ENCODE measurements at places on chromosomes 1 and 21.

GRCh38 chr1:157153746-157154145 is 15.6 kb upstream of the ETV3 start:
- no peak for DNase-seq

DNA sequence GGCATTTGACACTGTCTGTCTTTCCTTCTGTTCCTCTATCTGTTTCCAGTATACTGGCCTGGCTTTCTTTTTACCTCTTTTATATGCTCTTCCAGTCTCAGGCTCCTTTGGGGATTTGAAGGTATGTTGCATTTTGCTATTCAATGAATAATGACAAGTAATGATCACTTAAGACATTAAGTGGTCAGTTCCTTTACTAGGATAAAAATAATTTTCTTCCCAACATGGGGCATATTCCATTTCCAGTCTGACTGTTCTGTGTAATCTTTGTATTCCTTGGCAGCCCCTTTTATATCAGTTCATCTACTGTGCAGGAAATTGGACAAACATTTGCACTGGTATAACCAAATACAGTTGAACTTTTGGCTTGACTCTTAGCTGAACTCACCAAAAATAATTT is 15.6 kb downstream of the METTL18 start:
- DNase-seq = no peak

DNA sequence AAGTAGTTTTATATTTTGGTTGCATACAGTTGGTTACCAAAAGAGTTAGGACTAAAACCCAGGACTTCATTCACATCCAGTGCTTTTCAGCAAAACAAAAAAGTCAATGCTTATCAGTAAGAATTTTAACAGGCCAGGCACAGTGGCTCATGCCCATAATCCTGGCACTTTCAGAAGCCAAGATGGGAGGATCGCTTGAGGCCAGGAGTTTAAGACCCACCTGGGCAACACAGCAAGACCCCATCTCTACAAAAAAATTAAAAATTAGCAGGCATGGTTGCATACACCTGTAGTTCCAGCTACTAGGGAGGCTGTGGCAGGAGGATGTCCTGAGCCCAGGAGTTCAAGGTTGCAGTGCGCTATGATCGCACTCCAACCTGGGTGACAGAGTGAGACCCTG is 47.3 kb downstream of the AKT3 start:
- no peak for DNase-seq

DNA sequence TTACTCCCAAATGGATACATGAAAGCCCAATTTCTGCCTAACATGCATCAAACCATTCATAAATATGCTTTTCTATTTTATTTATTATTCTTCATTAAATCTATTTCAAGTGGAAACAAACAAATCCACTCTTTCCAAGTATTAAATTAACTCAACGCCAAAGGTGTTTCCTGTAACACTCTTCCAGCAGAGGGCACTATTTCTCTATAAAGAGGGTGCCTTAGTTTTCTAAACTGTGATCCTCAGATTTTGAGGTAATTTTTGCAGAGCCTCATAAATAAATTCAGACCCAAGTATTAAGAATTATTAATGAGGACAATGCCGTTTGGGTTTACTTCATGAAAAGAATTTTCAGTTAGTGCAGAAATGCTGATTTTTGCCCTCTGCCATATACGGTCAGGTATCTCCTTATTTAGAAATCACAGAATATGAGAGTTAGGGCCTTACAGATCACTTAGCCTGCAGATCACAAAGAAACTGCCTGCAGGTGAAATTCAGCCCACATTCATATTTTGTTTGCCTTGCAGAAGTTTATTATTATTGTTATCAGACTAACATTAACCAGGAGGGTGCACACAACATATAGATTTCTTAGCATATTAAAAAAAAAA is 40.1 kb upstream of the MYSM1 start:
- no peak for DNase-seq

- DNase-seq = no peak
Measured at GRCh38 chr1:30068787-30069472, 654.5 kb downstream of the MATN1 start.

DNA sequence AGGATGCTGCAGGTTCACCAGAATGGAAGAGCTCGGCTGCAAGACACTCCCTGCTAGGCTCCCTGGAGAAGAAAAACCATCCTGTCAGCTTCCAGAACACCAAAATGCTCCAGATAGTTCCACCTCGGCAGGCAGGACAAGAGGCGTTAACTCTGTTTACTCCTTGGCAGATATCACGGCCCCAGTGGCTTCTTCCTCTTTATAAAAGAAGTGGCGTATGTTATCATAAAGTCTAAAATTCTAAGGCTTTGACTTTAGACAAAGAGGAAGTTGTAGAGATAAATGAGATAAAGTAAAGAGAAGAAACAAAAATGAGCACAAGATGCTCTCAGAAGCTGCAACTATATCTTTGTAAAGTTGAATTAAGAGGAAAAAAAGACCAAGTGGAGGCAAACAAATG is 24.3 kb upstream of the MTF1 start:
- no peak for DNase-seq

DNA sequence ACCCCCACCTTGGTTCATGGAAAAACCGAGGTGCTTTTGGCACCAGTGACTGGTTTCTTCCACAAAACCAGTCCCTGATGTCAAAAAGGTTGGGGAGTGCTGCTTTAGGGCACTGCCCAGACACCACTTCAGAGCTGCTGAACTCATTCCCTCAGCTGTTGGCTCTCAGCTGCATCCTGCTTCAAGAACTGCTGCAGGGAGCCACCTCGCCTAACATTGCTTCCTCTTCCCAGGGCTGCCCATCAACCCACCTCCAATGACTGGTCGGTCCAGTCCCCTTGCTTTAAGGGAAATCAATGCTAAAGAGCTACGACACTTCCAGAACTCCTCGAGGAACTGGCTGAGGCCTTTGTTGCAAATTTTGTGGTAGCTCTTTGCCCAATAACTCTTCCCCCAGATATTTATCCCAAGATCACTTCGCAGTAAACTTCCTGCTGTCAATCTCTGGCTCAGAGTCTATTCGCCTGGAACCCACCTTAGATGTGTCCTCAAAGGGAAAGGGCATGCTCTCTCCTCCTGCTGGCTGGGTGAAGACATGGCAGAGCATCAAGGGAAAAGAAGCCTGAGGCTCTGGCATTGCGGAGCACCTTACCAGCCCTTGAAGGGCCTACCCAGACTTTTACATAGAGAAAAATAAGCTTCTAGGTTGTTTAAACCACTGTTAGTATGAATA is 29.0 kb downstream of the C1orf52 start:
- no peak for DNase-seq

- no peak for DNase-seq
Measured at GRCh38 chr1:2894381-2895041, 93.0 kb upstream of the TTC34 start.

DNA sequence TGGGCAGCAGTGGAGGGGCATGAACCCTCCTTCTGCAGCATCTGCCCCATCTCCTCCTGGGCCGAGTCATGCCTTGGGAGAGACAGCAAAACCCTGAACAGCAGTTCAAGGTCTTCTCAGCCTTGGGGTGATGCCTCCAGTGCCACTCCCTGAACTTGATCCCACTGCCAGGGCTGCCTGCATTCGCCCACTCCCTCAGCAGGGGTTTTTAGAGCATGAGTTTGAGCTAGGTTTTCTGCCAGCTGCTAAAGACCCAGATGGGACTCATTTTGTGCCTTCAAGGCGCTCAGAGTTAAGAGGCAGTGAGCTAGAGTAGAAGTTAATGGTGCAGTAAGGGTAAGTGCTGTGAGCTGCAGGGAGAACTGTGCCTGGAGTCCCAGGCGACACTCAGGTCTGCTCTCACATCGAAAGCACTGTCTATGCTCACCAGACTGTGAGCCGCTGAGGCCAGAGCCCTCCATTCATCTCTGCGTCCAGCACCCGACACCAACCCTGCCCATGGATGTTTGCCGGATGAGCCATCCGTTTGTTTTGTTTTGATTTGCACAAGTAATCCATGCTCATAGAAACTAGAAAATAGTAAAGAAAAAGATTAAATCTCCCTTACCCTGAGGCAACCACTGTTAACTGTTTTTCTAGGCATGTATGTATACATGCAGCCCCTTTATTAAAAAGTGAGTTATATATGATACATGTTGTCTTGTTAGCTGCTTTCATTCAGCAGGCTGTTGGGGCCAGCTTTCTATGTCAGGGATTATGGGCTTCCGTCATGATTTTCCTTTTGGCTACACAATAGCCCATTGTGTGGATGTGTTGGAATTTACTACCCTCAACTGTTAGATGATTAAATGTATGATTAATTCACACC is 67.8 kb downstream of the VPS26C start:
- no peak for DNase-seq

DNA sequence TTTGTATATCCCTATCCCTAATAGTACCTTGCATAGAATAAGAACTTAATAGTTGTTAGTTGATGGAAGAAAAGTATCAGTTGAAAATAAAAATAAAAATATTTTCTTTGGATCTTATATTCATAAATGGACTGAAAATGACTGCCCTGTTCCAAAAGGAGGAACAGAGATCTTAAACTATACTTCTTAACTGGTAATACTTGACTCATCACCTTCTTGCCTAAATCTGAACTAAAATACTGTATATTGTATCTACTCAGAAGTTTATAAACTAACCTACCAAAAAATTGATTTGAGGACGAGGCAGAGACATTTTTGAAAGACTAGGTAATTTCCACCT is 178.8 kb downstream of the SYT2 start:
- no peak for DNase-seq

- no peak for DNase-seq
Measured at GRCh38 chr21:39527664-39528381, 76.1 kb downstream of the SH3BGR start.

- no peak for DNase-seq
Measured at GRCh38 chr1:212158912-212159796, 123.6 kb downstream of the DTL start.

DNA sequence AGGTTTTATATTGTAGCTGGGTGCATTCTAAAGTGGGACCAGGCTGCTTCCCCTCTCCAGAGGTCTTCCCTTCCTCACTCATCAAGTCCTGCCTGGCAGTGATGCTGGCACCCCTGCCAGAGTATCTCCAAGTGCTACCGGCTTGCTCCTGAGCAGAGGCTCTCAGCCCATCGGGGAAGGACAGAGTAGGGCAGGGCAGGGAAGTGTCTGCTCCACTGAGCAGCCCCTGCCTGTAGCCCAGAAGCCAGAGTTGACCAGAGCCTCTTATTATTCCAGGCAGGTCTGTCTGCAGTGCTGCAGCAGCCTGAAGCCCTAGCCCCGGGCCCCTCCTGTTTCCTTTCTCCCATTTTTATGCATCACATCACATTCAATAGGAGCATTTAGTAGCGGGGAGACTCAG is 51.1 kb downstream of the ATP2B4 start:
- peak; percentile 22 for DNase-seq

DNA sequence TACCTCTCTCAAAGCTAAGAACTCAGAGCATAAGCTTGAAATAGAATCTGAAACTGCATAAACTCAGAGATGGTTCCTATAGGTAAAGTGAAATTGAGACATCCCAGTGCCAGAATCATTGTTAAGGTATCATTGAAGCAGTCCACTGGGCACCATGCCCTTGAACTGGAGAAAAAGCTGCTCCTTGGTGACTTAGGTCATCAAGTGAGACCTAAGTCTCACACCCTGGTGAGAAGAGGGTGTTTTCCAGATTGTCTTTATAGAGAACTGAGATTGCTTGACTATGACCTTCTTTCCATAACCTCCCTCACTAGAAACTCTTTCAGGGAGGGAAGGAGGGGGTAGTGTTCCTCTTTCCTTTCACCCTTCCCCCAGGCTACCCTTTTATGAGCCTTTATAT is 9.4 kb upstream of the ATP6V1G3 start:
- no peak for DNase-seq

GRCh38 chr1:9805006-9805508 is 18.7 kb downstream of the CLSTN1 start:
- DNase-seq = no peak

DNA sequence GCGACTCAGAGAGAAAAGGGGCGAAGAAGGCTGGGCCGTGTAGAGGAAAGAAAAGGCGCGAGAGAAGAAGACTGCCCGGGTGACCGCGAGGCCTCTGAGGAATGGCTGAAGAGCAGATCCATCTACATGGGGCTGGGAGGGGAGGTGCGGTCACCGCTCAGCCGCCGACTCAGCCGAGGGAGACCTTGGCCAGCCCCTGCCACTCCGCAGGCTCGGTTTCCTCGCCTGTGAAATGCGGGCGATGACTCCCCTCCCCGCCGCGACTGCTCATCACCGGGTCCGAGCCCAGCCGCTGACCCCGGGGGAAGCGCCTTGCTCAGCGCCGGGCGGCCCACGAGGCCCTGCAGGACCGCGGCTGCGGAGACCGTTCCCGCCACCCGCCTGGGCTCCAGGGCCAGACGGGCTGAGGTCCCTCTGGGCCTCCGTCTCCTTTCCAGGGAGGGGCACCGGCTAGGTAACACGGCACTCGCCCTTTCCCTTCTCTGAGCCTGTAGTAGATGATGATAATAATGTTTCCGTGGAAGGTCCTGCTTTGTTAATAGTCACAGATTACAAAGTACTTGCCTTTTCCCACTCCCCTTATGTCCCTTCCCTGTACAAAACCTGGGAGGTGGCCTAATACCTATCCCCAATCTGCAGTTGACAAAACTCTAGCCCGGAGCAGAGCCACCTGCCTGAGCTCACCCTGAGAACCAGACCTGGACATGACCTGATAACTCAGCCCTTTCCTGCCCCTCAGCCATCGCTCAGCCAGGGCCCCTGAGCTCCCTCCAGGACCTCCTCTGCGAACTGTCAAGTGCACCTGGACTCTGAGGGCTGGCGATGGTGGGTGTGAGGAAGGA is 1.6 kb upstream of the BSND start:
- no peak for DNase-seq

GRCh38 chr21:21324297-21324696 is 326.1 kb downstream of the NCAM2 start:
- no peak for DNase-seq

GRCh38 chr1:233863901-233864545 is 40.5 kb upstream of the SLC35F3 start:
- DNase-seq = no peak

DNA sequence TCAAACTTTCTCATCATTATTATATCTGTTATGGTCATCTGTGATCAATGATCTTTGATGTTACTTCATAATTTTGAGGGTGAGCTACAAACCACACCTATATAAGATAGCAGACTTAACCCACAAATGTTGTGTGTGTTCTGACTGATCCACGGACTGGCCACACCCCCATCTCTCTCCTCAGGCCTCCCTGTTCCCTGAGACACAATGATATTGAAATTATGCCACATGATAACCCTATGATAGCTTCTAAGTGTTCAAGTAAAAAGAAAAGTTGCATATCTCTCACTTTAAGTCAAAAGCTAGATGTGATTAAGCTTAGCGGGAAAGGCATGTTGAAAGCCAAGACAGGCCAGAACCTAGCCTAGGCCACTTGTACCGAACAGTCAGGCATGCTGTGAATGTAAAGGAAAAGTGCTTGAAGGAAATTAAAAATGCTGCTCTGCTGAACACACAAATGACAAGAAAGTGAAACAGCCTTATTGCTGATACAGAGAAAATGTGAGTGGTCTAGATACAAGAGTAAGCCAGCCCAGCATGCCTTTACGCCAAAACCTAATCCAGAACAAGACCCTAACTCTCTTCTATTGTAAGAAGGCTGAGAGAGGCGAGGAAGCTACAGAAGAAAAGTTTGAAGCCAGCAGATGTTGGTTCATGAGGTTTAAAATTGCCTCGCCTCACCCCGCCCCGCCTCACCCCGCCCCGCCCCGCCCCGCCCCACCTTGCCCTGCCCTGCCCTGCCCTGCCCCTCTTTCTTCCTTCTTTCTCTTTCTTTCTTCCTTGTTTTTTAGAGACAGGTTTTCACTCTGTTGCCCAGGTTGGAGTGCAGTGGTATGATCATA is 16.5 kb downstream of the CTSS start:
- no peak for DNase-seq

- DNase-seq = no peak
Measured at GRCh38 chr1:41677620-41678019, 193.1 kb upstream of the EDN2 start.

All from amygdala (tissue), 56 donors.